ENCODE measurements at places on chromosomes 4 and X.

- no peak for DNase-seq
Measured at GRCh38 chr4:181966104-181966551, 277.1 kb upstream of the TENM3 start.

DNA sequence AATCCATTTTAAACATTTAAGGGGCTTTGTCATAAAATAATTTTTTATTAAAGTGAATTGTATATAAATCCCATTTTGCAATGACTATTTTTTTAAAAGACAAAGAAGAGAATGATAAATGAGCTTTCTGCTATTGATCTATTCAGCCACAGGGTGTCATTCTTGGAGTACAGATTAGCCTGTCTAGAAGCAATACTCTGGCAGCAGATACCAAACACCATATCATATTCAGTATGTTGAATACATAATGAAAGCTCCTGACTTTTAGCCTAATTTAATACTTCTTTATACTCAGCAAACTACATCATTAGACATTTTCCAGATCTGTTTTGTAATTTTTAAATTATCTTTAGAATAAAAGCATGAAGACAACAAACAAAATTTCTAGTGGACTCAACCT is 496.3 kb downstream of the PDGFC start:
- no peak for DNase-seq

DNA sequence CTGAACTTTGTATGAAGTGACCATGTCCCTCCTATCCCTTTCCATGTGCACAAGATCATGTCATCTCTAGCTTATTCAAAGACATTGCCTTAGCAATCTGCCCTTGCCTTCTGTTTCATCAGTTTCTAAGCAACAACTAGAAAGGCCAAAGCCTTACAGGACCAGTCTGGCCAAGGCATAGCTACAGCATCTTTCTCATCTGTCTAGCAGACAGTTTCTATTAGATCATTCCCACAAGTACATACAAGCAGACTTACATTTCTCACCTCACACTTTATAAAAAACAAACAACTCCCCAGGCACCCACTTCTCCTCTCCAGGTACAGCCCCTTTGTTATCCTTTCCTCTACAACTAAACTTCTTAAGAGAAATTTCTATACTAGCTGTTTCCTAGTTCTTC is 188.7 kb upstream of the AADAT start:
- DNase-seq: no peak

- no peak for DNase-seq
Measured at GRCh38 chr4:8792491-8792890, 79.1 kb downstream of the HMX1 start.
